Stimulated activated CD4-positive, alpha-beta T cell treated with anti-CD3 and anti-CD28 coated beads, Interleukin-4, amount 100 ng/mL, for 24 hours (primary cell): ENCODE measurements at places on chromosomes 2 and 18.

GRCh38 chr2:128367601-128368359, 49.1 kb upstream of the HS6ST1 start:
- no peak for DNase-seq

DNA sequence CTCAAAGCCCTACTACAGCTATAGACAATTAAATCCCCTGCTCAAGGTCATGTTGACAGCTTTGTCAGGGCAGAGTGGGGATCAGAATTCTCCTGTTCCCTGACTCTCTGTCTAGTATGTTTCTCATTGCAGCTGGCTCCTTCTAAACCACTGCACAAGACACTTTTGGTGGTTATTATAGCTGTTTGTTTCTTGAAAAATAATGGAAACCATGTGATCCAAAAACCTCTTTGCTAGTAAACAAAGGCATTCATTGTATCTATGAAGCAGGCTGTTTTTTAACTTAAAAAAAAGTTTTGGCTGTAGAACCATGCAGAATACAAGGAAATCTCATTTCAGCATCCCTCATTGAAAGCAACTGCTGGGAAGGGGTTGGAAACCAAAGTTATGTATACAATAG, 352.5 kb upstream of the EPHA4 start:
- DNase-seq: no peak

- no peak for DNase-seq
Measured at GRCh38 chr18:43588838-43589237, 311.5 kb upstream of the SYT4 start.

DNA sequence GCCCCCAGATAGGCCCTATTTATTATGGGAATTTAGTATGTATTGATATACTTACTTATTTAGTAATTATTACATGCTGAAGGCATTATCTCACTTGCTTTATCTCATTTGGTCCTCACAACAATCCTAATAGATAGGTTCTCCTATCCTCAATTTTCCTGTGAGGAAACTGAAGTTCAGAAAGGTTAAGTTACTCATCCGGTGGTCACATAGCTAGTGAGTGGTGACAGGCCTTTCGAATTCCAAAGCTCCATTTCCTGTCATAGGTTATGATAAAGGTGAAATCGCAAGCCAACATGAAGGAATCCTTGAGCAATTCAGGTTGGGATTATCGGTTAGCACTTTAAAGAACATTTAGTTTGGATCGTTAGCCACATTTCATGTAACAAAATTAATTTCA, 33.3 kb downstream of the NAB1 start:
- no peak for DNase-seq

DNA sequence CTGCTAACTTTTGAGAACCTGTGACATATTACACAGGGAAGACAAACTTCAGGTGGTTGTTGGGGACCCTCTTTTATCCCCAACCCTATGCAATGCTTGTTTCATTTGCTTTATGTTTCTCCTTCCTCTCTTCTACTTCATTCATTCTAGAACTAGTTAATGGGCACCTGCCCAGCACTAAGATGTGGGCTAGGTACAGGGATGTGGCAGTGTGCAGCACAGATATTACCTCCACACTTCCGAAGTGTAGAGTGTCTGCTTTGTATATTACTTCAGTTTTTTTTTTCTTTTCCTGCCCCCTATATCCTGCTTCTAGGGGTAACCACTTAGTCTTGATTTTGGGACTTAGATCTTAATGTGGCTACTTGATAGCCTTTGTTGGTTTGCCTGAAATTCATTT, 35.1 kb downstream of the CD28 start:
- no peak for DNase-seq

- no peak for DNase-seq
Measured at GRCh38 chr2:202510911-202511310, 123.9 kb upstream of the FAM117B start.

DNA sequence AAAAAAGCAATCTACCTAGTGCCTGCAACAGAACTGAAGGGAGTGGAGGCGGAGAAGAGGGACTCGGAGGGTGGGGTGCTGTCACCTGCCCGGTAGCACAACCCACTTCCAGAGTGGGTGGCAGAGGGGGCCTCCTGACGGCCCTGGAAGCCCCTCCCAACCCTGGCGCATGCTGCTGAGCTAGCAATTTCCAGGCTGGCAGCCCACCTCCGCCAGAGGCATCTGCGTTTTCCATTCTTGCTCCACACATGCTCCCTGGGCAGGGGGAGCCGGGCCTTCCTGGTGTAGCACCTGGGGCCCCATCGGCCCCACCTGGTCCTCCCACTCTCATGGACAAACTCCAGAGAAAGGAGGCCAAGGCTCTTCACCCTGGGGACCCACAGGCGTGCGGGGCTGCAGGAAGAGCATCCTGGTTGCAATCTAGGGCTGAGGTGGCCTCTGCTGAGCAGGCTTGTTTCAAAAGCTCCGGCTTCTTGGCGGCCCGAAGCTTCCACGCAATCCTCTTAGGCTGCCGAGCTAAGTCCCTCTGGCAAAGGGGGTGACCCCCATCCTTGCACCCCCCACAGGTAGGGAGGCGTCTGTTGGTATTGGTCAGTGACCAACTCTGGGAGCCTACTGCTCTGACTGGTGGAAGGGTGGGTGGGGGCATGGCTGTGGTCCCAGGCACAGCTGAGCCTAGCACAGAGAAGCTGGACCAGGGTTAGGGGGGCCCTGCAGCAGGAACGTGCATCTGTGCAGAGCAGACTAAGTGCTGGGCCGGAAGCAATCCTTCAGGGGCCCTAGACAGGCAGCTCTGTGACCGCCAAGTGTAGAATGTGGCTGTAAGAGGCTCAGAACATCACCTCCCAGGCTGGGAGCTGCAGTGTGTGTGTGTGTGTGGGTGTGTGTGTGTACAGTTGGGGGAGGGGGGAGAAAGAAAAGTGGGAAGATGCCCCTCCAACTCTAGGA, 2.6 kb downstream of the HS6ST1 start:
- peak; percentile 3 for DNase-seq

DNA sequence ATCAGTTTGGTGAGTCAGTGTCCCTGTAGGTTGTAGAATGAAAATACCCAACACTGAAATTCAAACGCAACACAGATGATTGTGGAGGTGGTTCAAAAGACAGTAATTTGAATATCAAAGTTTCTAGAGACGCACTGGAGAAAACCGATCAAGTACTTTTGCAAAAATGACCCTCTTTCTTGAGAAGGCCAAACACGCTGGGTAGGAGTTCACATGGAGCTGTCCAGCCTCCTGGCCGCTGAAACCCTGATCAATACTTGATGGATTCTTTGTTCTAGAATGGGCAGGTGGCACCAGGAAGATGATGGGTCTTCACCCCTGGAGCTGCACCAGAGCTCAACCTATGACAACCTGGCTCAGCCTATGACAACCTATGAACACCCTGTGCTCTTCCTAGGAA, 39.7 kb upstream of the UBE2F start:
- DNase-seq: no peak

- no peak for DNase-seq
Measured at GRCh38 chr2:6975988-6976387, 58.8 kb downstream of the RNF144A start.

- peak; percentile 6 for DNase-seq
Measured at GRCh38 chr2:168118733-168119514, 128.5 kb downstream of the STK39 start.

DNA sequence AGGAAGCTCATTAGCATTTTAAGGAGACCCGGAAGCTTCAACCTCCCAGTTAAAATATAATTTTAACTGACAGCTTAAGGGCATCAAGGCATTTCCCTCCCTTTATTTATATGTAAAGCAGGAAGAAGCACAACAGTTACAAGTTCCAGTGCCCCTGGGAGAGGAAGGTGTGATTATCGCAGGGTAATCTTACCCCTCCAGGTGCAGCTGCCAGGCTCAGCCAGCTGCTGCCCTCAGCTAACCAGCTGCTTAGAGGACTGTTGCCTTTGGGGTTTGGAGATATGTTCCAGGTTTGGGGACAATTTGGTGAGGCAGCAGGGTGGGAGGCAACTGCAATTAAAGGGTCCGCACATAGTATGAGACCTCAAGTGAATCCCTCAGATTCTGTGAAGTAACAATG, 55.3 kb upstream of the SETBP1 start:
- DNase-seq: no peak

GRCh38 chr2:198054299-198054698, 249.9 kb downstream of the PLCL1 start:
- peak; percentile 54 for DNase-seq

- no peak for DNase-seq
Measured at GRCh38 chr2:177909962-177910361, 162.6 kb downstream of the PDE11A start.

DNA sequence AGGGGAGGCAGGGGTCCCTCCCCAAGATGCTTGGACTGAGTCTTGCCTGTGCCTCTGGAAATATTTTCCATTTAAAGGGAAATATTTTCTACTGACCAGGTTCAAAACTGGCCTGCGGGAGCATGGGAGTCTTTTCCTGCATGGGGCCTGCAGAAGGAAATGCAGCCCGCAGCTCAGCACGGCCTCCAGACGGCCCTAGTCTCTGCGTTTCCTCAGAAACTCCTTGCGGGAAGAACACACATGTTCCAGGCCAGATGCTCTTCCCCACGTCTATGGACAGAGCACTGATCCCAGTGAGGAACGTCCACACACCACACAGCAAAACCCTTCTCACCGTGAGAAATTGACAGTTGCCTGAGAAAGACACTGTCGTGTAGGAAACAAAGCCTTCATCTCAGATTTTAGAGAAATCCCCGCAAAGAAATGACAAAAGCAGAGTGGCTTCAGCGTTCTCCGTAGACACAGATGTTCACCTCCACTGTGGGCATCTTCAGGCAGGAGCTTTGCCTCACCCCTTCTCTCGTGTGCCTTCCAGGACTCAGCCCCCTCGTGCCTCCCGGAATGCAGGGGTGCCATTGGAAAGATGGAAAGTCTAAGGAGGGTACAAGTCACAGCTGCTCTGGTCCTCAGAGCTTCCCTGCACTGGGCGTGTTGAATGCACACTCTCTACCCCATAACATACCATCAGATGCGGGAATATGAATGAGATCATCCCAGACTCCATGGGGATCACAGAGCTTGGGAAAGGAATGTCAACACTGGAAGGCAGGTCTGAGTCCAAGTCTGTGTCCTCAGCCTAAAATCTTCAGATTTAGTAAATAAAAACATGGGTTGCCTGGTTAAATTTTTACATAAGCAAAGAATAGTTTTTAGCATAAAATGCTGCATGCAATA, 438.7 kb upstream of the SALL3 start:
- DNase-seq: no peak

- no peak for DNase-seq
Measured at GRCh38 chr18:37630334-37630733, 64.7 kb upstream of the CELF4 start.

DNA sequence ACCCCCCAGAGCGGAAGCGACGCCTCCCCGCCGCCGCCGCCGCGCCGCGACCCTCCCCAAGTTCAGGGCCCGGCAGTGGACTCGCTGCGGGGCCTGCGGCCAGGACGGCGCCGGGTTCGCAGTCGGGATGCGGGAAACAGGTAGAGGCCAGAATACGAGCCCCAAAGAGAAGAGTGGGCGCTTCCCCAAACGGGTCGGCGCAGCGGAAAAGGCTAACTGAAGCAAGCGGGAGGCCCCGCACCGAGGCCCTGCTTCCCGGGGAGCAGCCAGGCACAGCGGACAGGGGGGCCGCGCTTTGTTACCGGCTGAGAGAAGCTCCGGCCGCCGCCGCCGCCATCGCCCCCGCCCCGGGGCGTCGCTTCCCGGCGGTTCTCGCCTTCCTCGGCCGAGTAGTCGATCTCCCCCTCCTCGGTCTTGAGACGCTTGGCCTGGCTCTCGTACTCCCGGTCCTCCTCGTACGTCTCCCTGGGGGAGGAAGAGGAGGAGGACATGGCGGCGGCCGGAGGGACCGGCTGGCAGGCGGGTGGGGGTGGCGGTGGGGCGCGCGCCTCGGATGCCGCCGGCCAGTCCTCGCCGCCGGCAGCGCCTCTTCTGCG, 494 bp downstream of the HNRNPLL start:
- DNase-seq: peak; percentile 42

DNA sequence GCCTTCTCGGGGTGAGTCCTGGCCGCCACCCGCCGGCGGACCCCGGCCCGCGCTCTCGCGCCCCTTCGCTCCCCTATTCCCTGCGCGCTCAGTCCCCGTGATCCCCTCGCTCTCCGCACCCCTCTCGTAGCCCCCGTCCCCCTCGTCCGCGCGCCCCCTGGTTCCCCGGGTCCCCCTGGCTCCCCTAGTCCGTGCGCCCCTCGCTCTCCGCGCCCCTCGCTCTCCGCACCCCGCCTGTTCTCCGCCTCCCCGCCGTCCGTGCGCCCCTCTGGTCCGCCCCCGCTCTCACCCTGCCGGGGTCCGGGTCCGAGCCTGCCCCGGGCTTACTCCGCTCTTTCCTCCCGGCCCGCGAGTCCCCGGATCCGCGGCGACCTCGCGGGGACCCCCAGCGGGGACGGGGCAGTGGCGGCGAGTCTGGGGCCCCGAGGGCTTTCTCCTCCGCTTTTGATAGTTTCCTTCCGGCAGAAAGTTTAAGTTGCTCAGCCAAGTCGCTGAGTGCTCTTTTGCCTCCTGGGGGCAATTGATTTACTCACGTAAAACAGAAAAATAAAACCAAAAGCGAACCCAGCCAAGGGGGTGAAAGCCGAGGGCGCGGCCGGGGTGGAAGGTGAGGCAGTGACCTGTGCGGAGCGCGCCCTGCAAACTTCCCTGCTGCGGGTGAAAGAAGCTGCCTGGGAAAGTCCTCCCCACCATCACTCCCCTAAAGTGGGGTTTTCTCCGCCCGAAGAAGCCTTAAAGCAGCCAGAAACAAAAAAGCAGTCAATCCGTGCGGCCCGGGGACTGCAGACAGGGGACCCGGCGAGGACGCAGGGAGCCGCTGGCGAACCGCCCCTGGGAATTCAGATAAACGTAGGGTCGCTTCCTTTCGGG, 568 bp downstream of the RAB31 start:
- no peak for DNase-seq

DNA sequence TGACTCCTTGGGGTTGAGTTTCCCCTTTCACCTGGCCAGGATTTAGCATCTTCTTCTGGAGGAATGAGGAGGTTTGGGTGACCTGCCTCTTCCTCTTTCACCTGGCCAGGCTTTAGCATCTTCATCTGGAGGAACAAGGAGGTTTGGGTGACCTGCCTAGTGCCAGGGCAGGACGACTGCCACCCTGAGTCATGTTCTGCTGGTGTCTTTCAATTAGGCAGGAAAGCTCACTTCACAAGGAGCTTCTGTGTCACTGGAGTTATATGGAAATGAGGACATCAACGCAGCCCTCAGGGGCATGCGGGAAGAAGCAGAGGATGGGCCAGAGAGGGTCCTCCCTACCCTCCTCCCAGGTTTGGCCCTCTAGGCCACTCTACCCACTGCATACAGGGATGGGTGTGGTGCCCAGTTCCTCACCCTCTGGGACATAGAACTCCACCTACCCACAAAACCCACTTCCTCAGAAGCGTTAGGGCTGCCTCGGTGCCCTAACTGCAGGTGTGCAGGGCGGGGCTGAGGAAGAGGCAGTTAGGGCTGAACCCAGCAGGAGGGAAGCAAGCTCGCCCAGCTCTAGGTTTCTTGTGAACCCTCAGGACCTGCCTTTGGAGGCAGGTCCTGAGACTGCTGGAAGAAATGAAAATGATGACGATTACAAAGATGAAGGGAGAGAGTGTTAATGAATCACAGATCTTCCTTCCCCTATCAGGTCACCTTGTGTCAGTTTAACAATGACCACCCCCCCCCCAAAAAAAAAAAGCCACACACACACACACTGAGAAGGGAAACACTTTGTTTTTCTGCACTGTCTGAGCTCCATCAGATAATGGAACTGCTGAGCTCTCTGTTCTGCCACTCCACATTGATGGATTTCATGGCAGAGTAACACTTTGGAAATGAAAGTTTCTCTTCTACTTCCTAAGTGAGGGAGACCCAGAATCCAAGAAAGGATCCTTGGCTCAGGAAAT, 71.0 kb downstream of the ARL4C start:
- peak; percentile 51 for DNase-seq
